ENCODE measurements at places on chromosomes 7 and 10.
A peak's percentile ranks its signal among the peaks of the same experiment; 100 is the strongest.

- no peak for DNase-seq
Measured at GRCh38 chr10:59839576-59839975, 66.8 kb downstream of the CCDC6 start.

DNA sequence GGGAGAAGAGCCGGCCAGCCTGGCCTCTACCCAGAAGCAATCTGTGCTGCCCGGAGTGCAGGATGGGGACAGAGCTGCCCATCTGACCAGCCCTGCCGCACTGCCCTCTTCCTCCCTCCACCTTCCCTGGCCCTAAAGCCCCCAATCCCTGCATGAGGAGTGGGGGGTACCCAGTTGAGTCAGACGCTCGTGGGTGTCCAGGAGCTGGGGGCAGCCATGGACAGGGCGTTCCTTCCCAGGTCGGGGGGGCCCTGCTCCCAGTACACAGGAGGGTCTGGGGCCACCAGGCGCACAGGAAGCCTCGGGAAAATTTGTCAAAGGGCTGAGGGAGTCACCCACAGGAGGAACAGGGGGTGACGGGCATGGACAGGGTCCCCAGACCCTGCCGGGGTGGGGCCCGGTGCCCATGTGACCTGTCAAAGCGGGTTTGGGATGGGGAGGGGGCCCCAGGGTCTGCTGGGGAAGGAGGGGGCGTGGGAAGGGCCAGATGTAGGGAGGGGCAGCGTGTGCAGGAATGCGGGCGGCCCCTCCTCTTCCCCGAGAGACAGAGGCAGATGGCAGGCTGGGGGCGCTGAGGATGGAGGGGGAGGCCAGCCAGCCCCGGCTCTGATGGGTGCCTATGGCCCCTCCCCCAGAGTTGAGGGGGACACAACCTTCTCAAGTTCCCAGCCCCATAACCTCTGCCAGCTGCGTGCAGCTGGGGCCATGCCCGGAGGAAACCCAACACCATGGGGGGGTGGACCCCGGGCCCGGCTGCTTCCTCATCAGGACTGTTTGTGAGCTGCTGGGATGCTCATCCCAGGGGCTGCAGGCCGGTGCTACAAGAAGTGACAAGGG, 21.5 kb upstream of the GRIFIN start:
- no peak for DNase-seq

- DNase-seq, result no peak
Measured at GRCh38 chr10:129945941-129946760, 17.9 kb downstream of the EBF3 start.

GRCh38 chr7:7181519-7182155, 707 bp upstream of the C1GALT1 start:
- DNase-seq, result peak; percentile 70

All from CD4-positive, alpha-beta T cell treated with Interleukin-6 at 100 ng/mL for 8 hours (primary cell).